ENCODE measurements at places on chromosomes 3 and 15.

- DNase-seq = no peak
Measured at GRCh38 chr3:18499301-18499700, 74.2 kb upstream of the SATB1 start.

GRCh38 chr3:42562047-42562907 is 19.5 kb downstream of the SEC22C start:
- DNase-seq = no peak

DNA sequence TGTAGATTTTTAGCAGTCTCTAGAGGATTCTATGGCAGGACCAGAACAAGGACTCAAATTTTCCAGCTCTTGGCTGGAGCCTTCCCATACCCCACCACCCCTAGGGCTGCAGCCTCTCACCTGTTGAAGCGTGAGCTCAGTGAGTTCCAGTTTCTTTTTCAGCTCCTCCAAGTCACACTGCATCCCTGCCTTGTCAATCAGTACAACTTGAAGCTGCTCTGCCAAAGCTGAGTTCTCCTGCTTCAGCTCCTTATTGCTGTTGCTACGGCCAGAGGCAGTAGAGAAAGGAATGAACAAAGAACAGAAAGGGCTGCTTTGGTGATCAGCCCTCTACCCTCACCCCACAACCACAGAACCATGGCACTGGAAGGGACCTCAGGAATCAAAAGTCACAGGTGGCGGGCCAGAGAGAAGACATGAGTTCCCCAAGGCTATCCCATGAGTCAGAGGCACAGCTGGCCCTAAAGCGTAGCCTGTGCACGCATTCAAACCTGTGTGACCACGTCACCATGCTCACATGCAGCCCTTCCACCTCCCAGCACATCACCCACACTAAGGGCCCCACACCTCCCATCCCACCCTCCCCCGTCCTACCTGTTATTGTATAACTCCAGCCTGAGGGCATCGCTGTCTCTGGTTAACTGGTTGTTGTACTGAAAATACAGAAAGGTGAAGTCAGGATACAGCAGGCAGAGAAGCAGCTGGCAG is 83.3 kb upstream of the C2CD4B start:
- no peak for DNase-seq

- no peak for DNase-seq
Measured at GRCh38 chr3:161016417-161017313, 88.5 kb downstream of the B3GALNT1 start.

- DNase-seq = no peak
Measured at GRCh38 chr3:62373215-62373614, at the start of gene FEZF2. Gene FEZF2 (minus strand): TSS chr3:62373550. CDS start chr3:62372868, 682 bp downstream.

DNA sequence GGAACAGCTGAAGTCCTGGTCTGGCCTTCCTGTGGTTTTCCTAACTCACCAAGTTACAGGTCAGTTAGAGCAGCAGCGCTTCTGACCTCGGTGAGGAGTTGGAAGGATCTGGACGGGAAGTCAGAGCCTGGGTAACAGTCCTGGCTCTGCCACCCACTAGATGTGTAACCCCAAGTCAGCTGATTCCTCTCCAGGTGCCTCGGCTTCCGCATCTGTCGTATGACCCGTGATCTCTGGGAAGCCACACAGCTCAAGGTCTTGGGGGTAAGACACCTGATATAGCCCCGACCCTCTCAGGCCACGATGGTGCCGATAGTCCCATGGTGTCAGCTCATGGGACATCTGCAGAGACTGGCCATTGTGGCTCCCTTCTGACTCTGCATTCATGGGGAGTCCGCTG is 8.3 kb upstream of the PIGZ start:
- no peak for DNase-seq

DNA sequence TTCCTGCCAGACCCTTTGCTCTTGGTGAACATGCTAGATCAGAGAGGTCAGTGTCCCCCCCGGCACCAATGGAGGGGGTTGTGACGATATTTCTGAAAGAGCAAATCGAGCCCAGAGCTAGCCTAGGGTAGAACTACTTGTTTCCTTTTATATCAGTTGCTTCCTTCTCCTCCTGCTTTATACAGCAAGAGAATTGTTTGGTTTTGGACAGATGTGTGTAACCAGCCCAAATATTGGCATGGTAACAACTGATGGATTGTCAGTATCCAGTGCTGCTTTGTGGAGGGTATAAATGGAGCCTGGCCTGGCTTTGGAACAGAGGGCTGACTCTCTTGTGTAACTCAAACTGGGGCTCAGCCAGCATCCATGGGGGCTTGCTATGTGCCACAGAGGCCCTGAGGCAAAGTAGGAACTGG is 27.2 kb downstream of the SNX1 start:
- no peak for DNase-seq

GRCh38 chr3:141507392-141508066 is 20.7 kb downstream of the RASA2 start:
- no peak for DNase-seq

- DNase-seq = no peak
Measured at GRCh38 chr3:42052484-42053351, 38.4 kb upstream of the TRAK1 start.

DNA sequence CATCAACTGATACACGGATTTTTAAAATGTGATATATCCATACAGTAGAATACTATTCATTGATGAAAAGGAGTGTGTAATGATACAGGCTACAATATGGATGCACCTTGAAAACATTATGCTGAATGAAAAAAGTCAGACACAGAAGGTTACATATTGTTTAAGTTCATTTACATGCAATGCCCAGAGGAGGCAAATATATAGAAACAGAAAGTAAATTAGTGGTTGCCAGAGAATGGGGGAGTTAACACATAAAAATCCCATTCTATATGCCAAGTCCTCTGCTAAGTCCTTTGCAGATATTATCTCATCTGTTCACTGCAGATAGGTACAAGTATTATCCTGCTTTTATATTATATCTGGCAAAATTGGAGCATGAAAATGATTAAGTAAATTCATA is 22.1 kb upstream of the CDIN1 start:
- DNase-seq = no peak

- no peak for DNase-seq
Measured at GRCh38 chr3:162139841-162140240, 643.2 kb downstream of the OTOL1 start.

- DNase-seq = no peak
Measured at GRCh38 chr15:69848096-69848495, 249.6 kb downstream of the TLE3 start.

DNA sequence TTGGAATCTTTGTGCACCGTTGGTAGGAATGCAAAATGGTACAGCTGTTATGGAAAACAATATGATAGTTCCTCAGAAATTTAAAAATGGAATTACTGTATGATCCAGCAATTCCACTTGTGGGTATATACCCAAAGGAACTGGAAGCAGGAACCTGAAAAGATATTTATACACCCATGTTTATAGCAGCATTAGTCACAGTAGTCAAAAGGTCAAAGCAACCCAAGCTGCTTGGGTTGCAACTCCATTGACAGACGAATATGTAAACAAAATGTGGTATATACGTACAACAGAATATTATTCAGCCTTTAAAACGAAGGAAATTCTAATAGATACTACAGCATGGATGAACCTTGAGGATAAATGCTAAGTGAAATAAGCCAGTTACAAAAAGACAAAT is 35.0 kb upstream of the CAPN3 start:
- DNase-seq = no peak

- DNase-seq = no peak
Measured at GRCh38 chr3:45214061-45214680, 11.9 kb downstream of the TMEM158 start.
